Activated naive CD4-positive, alpha-beta T cell (primary cell): ENCODE measurements at places on chromosomes 3 and 15.

DNA sequence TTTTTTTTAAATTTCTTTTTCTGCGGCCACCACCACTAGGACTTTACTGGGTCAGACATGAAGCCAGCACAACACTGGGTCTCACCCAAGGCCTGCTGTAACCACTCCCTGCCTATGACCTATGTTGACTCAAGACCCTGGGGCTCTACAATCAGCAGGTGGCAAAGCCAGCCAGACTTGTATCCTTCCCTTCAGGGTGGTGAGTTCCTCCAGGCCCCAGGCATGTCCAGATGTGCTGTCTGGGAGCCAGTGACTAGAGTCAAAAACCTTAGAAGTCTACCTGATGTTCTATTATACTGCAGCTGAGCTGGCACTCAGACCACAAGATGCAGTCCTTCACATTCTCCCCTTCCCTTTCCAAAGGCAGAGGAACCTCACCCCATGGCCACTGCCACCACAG, 31.6 kb upstream of the CLDN18 start:
- DNase-seq, result no peak

- no peak for DNase-seq
Observed at GRCh38 chr3:161270991-161271390, 49.9 kb downstream of the NMD3 start.

GRCh38 chr3:45417930-45418847, 29.8 kb downstream of the LARS2 start:
- DNase-seq, result no peak

GRCh38 chr3:25558796-25559195, 105.9 kb downstream of the TOP2B start:
- DNase-seq, result no peak

DNA sequence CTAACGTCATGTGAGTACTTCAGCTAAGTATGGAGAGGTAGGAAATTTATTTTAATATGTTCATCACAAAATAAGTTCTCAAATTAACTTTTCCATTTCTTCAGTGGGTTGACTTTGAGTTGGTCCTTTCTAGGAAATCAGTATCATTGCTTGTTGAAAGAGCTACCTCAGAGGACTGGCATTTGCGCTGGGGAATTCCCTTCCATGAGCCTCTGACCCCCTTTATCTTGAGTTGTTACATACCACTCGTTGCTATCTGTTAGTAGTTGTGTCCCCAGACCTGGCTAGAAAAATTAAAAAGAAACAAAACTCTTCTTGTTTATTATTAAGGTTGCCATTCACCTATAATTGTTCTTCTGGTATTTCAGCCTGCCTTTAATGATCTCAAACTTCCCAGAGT, 96.8 kb upstream of the ROBO2 start:
- DNase-seq, result no peak

DNA sequence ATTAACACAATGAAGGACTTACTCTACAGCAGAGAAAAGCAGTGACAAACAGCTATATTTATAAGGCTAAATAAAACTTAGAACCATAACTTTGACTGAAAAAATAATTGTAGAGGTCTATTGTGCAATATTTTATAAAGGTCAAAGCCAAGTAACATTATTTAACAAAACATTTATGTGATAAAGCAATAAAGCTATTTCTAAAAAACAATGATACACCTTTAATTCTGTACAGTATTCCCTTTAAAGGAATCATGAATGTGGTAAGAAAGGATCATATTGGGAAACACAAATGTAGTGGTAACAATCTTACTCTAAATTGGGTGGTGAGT, 236.4 kb downstream of the ISL2 start:
- DNase-seq, result no peak

GRCh38 chr15:62491642-62492041, 326.6 kb upstream of the C2CD4B start:
- DNase-seq, result no peak

DNA sequence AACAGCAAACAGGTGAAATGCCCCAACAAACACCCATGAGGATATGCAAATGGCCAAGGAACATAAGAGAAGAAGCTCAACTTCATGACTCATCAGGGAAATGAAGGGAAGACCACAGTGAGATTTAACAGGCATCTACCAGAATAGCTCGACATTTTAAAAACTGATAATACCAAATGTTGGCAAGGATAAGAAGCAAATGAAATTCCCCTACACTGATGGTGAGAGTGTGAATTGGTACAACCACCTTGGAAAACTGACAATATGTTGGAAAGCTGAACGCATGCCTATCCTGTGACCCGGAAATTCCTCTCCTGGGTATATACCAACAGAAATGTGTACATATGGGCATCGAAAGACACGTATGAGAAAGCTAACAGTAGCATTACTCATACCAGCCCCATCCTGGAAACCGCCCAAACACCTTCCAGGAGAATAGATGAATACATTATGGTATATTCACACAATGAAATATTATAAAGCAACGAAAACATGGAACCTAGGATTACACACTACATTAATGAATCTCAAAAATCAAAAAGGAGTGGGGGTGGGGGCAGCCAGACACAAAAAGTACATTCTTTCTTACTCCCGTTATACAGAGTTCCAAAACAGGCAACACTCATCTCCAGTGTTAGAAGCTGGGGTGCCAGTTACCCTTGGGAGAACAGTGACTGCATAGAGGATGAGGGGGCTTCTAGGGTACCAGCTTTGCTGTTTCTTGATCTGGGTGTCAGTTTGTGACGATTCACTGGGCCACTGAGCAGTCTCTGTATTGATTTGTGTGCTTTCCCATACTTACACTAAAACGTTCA, 16.9 kb downstream of the RFTN1 start:
- no peak for DNase-seq

GRCh38 chr3:194322678-194323211, 28.4 kb downstream of the CPN2 start:
- no peak for DNase-seq

- no peak for DNase-seq
Observed at GRCh38 chr3:82137861-82138260, 376.4 kb upstream of the GBE1 start.

- DNase-seq, result no peak
Observed at GRCh38 chr3:125414669-125415068, 39.5 kb upstream of the ZNF148 start.

DNA sequence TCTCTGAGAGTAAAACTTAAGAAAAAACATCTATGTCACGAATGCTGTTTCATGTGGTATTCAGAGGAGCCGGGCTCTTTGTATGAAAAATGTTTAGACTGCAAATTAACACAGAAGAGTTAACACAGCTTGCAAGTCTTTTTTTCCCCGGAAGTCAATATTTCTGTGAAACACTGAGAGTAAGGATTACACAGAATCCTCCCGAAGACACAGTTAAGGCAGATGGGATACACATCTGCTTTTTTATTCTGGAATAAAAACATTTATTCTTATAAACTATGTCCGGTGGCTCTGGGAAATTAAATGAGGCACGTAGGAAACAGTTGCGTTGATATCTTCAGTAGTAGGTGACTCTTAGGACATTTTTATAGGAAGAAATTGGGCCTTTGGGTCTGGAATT, 180.6 kb downstream of the PTPRG start:
- DNase-seq, result no peak

DNA sequence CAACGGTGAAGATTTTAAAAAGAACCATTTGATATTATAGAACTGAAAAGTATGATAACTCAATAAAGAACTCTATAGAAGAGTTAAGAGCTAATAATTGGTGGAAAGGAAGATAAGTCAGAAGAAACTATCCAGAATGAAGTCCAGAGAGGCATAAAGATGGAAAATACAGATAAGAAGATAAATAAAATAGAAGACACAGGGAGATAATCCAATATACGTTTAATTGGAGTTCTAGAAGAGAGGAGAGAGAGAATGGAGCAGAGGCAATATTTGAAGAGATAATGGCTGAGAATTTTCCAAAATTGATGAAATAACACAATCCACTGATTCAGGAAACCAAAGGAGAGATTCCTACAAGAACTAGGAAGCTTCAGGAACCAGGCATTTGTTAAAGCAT, 49.8 kb upstream of the EPHB3 start:
- no peak for DNase-seq

GRCh38 chr3:171548917-171549316, 88.7 kb upstream of the TNIK start:
- no peak for DNase-seq

DNA sequence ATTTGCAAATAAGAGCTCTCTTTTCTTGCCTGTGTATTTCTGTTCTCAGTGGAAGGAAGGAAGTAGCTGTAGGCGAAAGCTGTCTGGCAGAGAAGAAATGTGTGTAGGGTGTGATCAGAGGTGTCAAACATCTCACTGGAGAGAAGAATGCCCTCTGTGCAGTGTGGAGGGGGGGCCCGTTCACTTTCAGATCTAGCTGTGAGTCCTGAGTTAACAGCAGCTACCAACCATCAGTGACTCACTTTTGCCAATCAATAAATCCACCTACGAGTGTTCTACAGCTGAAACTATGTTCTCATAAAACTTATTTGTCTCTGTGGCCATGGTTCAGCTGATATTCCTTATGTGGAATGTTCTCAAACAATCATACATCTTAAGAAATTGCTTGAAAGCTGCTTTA, 103.7 kb downstream of the FRMD4B start:
- peak; percentile 3 for DNase-seq

GRCh38 chr15:82117296-82117695, 71.5 kb upstream of the MEX3B start:
- DNase-seq, result no peak
